Activated gamma-delta T cell treated with Interleukin-2 at 50 U/mL for 16 hours (primary cell): ENCODE measurements at places on chromosomes 2 and 18.

DNA sequence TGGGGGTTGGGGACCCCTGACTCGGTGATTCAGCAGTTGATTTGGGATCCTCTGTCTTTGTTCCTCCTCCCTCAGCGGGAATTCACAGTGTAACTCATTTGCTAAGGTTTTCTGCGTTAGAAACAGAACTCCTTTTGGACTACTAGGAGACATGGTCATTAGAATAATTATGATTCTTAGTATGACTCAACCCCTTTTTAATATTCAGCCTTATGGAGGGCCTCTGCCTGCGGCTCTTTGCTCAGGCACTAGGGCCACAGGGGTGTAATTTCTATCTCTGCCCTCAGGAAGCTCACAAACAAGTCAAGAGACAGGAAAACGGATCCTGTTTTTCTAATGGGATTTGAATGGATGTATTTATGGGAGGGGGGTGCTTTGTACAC, 117.4 kb downstream of the SPTBN1 start:
- no peak for DNase-seq

GRCh38 chr2:240581811-240582210, 4.7 kb upstream of the CAPN10 start:
- no peak for DNase-seq

GRCh38 chr18:58862851-58863538, 1.7 kb upstream of the ZNF532 start:
- DNase-seq: no peak

DNA sequence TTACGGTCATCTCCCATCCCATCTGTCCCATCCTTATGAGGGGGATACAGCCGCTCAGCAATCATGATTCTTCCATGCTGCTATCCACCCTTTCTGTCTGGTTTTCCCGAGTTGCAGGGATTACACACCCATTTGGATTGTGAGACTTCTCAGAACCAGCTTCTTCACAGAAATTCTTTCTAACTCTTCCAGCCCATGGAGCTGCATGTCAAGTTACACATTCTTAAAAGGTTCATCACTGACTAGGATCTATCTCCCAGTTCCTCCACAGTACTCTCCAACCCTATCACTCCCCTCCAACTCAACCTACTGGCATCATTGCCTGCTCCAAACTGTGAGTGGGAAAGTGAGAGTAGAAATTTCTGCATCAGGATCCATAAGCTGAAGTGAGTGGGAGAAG, 558.2 kb upstream of the TNP1 start:
- DNase-seq: no peak

GRCh38 chr2:133360882-133361281, 207.4 kb downstream of the NCKAP5 start:
- DNase-seq: no peak

DNA sequence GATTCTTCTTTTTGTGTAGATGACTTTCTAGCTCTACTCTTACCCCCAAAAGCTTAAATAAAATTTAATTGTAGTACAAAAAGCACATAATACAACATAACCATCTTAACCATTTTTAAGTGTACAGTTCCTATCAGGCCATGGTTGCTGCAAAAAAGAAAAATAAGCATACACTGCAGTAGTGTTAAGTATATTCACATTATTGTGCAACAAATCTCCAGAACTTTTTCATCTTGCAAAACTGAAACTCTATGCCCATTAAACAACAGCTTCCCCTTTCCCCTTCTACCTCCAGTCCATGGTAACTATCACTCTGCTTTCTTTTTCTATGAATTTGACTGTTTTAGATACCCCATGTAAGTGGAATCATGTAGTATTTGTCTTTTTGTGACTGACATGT, 18.1 kb downstream of the PPM1B start:
- DNase-seq: no peak

- DNase-seq: no peak
Measured at GRCh38 chr2:123692121-123692520, 333.0 kb upstream of the CNTNAP5 start.

DNA sequence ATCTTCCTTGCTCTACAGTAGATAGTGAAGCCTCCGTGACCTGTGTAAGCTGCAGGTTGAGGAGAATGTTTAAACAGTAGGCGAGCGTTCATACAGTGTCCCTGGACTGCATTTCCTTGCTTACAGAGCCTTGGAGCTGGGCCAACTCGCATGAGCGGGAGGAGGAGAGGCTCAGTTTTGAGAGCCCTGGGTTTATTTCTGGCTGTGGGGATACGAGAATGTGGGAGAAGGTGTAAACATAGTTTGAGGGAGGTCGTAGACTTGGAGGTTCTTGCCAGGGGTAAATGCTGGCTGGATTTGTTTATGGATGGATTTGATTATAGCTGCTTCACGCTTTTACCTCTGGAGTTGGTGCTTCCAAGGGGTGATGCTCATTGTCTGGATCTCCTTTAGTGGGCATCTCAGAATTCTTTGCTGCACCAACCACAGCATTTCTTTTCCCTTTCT, 20.8 kb downstream of the CRIM1 start:
- DNase-seq: no peak

- no peak for DNase-seq
Measured at GRCh38 chr2:89818873-89819272, 1127.4 kb downstream of the RPIA start.

DNA sequence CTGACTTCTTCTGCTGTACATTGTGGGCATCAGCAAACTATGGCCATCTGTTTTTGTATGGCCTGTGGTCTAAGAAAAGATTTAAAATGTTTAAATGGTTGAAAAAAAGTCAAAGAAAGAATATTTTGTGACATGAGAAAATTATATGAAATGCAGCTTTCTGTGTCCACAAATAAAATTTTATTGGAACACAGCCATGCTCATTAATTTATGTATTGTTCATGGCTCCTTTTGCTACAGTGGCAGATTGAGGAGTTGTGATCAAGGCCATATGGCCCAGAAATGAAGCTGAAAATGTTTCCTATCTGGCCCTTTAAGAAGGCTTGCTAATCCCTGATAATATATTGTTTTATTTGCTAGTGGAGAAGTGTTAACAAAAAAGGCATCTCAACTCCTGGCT, 162.0 kb downstream of the SLC4A3 start:
- no peak for DNase-seq

DNA sequence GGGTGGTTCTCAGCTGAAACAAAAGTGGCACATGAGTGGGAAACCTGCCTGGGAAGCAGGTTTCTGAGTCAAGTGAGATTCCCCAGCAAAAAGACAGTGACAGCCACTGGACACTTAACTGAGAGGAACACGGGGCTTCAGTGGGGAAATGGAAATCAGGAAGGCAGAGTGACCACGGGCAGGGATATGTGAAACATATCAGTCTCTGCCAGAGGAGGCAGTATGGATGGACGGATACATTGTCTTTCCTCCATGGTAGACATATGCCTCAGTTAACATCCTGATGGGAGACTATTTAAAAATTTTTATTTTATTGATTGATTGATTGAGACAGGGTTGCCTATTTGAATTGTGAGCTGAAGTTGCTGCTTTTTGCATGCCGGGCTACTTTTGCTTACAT, 292.1 kb downstream of the NBAS start:
- DNase-seq: no peak

DNA sequence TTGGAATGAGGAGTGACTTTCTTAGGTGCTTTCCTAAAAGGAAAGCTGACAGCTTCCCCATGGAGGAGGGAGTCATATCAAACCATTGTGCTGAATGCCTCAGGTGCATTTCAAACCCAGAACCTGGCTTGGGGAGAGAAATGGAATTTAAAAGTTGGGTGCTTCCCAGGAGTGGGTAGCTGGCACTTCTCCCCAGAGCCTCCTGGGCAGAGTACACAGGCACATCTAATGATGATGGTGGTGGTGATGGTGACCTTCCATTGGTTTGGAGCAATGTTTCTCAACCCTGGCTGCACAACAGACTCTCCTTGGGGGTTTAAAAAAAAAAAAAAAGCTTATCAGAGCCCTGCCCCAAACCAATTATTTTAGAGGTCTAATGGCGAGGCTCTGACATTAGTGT, 8.3 kb downstream of the FOSL2 start:
- DNase-seq: no peak

DNA sequence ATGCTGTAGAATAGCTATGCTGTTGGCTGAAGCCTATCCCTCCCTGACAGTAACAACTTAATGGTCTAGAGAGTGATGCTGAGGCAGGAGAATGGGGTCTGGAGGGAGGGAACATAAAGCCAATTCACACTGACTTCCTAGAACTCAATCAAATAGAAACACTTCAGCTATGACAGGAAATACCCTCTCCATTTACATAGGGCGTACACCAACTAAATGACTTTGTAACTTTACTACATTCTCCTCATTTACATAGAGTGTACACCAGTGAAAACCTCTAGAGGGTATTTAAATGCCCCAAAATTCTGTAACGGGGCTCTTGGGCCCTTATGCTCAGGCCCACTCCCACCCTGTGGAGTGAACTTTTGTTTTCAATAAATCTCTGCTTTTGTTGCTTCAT, 41.5 kb downstream of the YPEL5 start:
- no peak for DNase-seq

DNA sequence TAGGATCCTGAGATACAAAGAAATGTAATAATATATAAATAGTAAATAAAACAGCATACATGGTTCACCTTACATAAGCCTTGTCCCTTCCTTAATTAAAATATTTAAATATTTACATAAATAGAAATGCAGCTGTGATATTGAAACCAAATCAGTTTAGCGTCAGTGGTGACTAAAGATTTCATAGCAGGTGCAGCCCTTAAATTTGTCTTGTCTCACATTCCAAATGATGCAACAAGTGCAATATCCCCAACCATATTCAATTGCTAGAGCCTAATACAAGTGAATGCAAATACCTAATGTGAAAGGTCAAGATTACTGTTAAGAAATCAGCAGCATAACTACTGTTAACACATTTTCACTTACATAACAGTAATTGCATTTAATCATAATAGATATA, 539.5 kb downstream of the NYAP2 start:
- no peak for DNase-seq

- no peak for DNase-seq
Measured at GRCh38 chr18:10062302-10063300, 148.8 kb downstream of the VAPA start.

GRCh38 chr2:73601780-73602179, 40.4 kb downstream of the NAT8 start:
- no peak for DNase-seq

DNA sequence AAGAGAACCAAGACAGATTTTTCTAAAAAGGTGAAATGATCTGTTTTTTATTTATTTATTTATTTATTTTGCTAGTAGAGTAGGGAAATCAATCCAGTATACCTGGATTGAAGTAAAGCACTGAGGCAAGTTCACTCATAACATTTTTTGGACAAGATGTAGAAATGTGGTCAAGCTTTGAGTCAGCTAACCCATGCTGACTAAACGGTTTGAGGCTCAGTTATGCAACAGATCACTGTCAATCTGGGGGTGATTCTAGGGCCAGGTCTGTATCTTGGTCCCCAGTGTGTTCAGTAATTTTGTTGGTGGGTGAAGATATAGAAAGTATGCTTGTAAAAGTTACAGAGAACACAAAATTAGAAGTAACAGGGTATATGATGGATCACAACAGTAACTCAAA, 60.2 kb downstream of the RMDN2 start:
- DNase-seq: no peak

- no peak for DNase-seq
Measured at GRCh38 chr18:23442958-23443357, 10.1 kb upstream of the RIOK3 start.

DNA sequence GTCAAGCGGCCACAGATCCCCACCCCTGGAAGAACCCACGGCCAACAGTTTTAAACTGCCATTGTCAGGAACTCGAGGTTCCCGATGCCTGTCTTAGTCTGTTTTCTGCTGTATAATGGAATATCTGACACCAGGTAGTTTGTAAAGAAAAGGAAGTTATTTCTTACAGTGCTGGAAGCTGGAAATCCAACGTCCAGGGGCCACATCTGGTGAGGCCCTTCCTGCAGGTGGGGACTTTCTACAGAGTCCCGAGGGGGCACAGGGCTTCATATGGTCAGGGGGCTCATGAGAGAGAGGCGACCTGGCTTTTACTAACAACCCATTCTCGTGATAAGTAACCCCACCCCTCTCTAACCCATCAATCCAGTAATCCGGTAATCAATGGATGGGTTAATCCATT, 501.6 kb upstream of the MYT1L start:
- no peak for DNase-seq

DNA sequence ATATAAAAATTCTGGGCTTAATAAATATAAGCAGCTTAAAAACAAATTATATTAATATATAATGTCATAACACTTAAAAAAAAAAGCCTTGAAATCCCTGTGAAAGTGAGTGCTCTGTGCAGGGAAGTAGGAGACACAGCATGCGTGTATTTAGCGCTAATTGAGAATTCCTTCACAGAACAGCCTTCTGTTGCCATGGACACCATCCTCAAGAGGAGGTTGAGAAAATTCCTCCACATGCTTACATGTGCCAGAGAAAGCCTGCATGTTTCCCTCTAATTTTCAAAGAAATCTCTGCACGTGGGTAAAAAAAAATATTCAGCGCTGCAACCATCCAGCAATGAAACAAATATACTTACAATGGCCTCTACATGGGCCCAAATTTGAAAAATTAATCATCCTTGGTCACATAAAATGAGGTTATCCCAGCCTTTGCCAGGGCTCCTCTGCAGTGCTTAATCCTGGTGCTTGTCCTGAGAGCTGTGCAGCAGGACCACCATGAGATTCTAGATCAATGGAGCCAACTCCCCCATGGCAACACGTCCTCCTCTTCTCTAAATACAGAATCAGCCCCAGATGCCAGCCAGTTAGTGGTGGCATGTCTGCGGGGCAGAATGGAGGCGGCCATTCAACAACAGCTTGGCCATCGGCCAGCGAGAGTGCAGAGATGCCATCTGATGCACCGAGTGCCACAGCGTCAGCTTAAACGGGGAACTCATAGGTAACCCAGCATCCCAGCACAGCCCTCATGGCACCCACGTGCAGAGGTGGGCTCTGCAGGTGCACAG, 228.0 kb downstream of the MYT1L start:
- DNase-seq: no peak

- DNase-seq: no peak
Measured at GRCh38 chr2:149375801-149376361, 45.5 kb downstream of the LYPD6 start.

- DNase-seq: no peak
Measured at GRCh38 chr18:56286775-56287325, 351.5 kb downstream of the TXNL1 start.

DNA sequence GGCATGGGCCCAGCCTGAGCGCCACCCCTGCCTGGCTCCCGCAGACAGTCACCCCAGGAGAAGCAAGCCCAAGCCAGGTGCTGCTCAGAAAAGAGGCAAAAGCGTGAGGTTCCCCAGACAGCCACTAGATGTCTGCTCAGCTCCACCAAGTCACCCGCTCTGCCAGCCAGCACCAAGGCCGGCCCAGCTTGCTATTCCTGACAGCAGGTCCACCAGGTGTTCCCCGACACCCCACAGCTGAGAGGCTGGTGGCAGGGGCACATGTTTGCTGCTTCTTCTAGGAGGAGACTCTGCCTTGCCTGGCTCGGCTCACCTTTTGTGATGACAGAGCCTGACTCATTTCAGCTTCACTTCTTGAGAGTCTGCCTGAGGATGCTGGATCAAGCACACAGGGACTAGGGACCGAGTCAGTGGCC, 206.7 kb downstream of the MGAT5 start:
- DNase-seq: no peak
